ENCODE measurements at places on chromosomes 2 and 18.

DNA sequence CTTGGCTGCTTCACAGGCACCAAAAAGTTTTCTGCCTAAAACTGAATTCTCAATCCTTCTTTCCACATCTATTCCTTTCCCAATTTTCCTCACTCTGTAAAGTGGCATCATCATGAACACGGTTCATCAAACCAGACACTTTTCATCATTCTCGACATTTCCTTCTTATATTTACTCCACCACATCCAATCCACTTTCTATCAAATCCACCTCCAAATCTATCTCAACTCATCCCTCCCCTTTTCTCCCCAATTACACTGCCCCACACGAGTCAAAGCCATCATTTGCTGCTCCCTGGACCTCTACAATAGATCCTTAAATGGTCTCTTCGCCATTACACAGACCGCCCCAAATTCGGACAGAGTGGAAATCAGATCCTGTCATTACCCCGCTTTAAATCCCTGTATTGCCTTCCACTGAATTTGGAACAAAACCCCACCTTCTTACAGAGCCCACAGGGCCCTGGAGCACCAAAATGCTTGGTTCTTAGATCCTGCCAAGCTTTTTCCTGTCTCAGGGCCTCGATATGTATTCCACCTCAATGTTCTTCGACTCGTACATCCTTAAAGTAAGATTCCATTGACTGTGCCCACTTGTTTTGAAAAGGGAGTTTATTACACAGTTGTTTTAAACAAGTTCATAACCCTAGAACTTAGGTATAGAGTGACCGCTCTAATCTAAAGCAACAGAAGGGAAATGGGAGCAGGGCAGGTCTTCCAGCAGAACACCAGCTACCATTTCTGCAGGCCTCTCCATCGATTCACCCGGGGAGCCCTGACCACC lies 856 bp downstream of the ACAA2 start:
- DNase-seq: no peak

GRCh38 chr2:208015475-208015874 lies 9.9 kb downstream of the PLEKHM3 start:
- DNase-seq: no peak

- DNase-seq: no peak
Observed at GRCh38 chr2:98528349-98528748, 80.0 kb downstream of the COA5 start.

DNA sequence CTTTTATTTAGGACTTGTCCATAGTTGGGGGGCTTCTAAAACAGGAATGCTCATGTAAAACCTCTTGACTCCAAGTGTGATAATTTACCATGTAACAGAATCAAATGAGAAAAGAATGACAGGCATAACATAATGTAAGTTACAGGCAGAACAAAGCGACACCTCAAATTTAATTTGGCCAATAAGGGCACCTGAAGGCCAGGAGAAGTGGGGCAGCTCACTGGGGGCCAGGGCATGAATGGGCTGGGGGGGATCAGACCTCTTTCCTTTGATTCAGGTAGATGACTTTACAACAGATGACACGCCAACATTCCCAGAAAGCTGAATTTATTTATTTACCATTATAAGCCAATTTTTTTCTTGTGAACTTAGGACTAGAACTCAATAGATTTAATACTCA lies 14.5 kb downstream of the MOCOS start:
- DNase-seq: no peak

- no peak for DNase-seq
Observed at GRCh38 chr2:233090879-233091278, 30.7 kb downstream of the INPP5D start.

GRCh38 chr2:207515671-207516070 lies 14.1 kb upstream of the CREB1 start:
- DNase-seq: no peak

DNA sequence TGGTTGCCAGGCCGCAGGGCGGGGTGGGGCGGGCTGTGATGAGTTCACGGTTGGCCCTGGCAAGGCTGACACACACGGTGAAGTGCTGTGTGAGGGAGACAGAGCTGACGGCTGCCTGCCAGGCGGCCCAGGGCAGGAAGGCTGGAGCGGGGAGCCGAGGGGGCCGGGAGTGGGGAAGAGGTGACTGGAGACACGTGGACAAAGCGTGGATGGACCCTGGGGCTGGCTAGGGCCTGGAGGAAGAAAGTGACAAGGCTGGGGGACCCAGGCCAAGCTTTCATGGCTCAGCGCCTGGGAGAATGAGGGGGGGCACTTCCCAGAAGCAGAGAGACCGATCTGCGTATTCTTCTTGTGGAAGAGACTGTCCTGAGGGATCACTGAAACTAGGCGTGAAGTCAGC lies 123.2 kb downstream of the DYSF start:
- DNase-seq: no peak

All from stimulated activated CD4-positive, alpha-beta T cell treated with anti-CD3 and anti-CD28 coated beads, Interleukin-1b, Interleukin-23, amount 100 ng/mL, for 1 hour (primary cell).